ENCODE measurements at places on chromosomes 2 and 18.

- no peak for DNase-seq
Measured at GRCh38 chr2:10775021-10775780, 37.4 kb downstream of the PDIA6 start.

DNA sequence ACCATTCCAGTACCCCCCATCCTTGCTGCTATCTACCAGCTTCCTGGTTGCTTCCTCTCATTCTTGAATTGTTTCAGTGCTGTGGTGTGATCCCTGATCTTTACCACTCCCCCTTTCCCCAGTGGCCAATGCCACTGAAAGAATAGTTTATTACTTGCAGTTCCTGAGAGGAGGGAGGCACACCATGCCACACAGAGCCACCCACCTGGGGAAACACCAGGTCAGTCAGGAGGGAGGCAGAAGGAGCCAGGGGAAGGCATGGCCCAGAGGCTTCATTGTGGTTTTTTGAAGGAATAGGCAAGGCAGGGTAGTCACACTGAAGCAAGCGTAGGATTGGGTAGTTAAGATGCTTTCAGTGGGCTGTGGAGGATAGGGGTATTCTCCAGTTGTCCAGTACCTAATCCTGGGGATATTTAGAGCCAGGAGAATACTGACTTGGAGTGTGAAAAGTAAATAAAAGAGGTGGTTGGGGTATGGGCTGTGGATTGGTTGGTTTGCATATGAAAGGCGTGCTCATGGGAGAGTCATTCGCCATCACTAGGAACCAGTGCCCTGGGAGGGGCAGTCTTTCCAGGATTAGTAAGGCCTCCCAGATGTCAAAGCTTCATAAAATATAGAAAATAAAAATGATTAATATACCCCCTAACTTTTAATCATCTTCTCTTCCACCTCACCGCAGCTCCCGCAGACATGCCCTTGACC is 6.7 kb upstream of the TMEM177 start:
- no peak for DNase-seq

- DNase-seq: no peak
Measured at GRCh38 chr2:99959261-99960014, 183.0 kb downstream of the AFF3 start.

DNA sequence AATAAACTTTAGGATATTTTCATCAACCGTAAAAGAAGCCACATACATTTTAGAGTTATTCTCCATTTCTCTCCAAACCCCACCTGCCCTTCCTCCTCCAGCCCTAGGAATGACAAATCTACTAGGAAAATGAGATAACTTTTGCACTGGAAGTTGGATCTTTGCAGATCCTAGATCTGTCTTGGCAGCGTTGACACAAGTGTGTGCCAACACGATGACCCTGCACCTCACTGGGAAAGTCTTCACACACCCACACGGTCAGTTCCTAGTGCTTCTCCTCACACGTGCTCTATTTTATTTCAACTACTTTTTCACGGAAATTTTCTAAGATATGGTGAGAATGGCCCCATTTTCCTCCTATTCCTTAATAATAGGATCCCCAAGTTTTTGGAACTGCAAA is 14.1 kb upstream of the HPCAL1 start:
- DNase-seq: no peak

DNA sequence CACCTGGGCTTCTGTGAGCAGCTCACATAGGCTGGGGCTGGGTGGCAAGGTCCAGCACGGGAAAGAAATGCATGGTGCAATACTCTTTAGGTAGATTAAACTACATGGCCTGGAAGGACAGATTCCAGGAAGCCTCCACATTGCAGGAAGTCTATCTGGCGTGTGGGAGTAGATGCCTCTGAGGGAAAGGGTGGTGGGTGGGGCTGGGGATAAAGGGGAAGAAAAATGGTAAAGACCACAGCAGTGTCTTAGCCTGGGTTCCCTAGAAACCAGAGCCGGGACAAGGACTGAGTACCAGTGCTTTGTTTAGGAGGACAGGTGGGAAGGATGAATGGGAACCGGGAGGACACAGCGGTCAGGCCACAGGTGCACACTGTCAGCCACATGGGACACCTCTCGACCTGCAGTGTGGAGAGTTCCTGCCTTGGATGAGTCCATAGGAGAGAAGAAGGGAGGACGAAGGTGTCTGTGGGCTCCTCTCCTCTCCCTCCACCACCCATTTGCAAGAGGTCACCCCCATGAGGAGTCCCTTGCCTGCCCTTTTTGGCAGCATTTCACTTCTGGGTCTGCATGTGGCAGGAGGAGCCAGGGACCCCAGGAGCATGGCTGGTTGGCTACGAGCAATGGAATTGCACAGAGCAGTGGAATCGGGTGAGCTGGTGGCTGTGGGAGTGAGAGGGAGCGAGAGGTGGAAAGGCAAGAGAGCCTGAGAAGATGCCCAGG is 91.5 kb upstream of the HS6ST1 start:
- no peak for DNase-seq

- DNase-seq: no peak
Measured at GRCh38 chr2:239252393-239252792, 148.4 kb downstream of the HDAC4 start.

- no peak for DNase-seq
Measured at GRCh38 chr2:30358351-30358750, 88.7 kb upstream of the LCLAT1 start.
